Hematopoietic multipotent progenitor cell (in vitro differentiated cells): ENCODE measurements at places on chromosomes 3 and 15. TPM values are rescaled to one million over a fixed set of nuclear protein-coding genes. Genes with fewer than 3 reads are reported as not detected.
A peak's percentile ranks its signal among the peaks of the same experiment; 100 is the strongest.

DNA sequence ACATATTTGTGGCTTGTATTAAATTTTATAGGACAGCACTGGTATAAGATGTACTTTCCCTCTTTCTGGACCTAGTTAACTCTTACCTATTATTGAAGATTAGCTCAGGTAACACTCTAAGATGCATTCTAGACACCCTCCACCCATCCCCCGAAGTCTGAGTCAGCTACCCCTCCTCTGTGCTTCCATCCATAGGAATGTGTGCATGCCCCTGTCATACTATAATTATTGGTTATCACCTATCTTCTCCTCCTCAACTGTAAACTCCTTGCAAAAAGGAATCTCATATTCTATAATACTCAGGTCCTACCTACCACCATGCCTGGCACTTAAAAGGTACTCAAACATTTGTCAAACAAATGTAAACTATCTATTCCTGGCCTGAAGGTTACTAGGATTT lies 3.0 kb downstream of the PEAK1 start:
- no peak for DNase-seq

GRCh38 chr3:65174713-65175112 lies 486.9 kb upstream of the ADAMTS9 start:
- DNase-seq = no peak

GRCh38 chr3:174409086-174409743 lies 449.9 kb upstream of the NAALADL2 start:
- DNase-seq = no peak

- DNase-seq = no peak
These were observed 13.9 kb downstream of the ARHGEF3 start for GRCh38 chr3:56787784-56788256.

GRCh38 chr15:75673426-75674235 lies 25.9 kb downstream of the SNX33 start:
- DNase-seq = no peak

DNA sequence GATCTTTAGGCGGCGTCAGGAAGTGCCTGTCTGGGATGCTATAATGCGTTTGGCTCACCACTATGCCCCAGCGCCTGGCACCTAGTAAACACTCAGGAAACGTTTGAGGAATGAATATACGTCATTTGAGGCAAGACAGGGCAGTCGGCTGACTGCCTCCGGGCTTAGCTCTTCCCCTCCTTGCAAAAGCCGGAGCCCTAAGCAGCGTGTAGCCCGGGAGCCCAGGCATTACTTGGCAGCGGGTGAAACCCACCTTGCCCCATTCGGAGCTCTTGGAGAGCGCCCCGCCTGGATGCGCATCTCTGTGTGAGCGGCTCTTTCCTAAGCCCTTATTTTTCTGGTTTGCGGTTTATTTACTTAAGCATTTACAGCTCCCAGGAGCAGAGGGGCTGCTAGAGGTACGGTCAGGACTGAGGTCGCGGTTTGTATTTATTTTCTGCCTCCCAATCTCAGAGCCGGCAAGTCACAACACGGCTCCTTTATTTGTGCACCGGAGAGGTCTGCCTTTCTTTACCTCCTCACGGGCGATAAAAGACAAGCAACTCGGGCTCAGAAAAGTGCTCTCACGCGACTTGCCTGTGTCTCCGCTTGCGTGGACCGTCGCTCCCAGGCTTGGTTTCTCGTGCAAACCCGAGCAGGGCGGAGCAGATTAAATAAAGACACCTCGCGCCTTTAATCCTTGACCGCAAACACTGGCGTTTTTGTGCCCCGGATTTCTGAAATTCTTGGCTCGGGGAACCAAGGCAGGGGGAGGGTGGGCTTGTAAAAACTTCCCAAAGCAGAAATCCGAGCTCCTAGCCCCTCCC lies 737 bp upstream of the ITPR1 start:
- peak; percentile 30 for DNase-seq

DNA sequence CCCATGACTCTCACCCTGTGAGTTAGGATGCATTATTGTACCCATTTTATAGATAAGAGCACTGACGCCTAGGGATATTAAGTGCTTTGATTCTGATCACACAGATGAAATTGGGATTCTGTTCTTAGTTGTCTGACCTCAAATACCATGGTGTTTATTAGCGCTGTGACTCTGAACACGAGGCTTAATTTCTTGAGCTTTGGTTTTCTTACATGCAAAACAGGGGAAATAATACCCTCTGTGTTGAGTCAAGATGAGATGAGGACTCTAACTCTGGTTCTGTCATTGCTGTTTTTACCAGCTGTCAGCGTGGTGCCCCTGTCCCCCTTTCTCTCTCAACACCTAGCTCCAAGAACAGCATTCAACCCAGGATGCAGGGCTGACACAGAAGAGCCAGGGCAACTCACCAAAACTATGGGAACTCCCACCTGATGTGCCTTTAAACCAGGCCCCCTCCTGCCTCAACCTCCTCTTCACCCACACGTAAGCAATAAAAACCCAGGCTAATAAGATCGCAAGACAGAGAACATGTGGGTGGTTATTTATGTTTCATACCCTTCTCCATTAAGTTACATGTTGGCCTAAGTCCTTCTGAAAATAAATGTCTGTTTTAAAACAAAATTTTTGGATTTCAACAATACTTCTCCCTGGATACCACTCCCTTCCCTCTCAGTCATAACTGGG lies 100.1 kb upstream of the SPATA12 start:
- DNase-seq = no peak

- no peak for DNase-seq
These were observed 238.5 kb downstream of the NSUN3 start for GRCh38 chr3:94301366-94301765.

DNA sequence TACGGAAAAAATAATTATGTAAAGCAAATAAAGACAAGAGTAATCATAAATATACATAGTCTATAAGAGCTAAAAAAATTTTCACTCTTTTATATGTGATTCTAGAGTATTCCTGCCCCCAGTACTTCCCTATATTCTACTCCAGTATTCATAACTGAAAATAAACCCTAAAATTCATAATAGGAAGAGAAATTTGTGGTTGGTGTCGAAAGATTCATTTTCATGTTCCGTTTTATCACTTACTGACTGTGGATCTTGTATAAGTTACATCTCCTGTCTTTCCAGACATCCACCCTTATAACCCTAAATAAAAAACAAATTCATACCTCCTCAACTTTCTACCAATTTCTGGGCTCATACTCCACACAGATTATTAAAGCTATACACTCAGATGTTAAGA lies 16.0 kb upstream of the MBNL1 start:
- DNase-seq = no peak

The ARPP19 gene
- total RNA-seq = 53.6 TPM
